ENCODE measurements at places on chromosomes 1 and 21. TPM values are rescaled to one million over a fixed set of nuclear protein-coding genes. Genes with fewer than 3 reads are reported as not detected.

The SPRR1B gene
- total RNA-seq, result 86.5 TPM

The SLC16A1 gene
- 167 TPM for total RNA-seq

The SLC45A1 gene
- total RNA-seq, result not detected

The PLEKHA6 gene
- 2.2 TPM for total RNA-seq

The C1orf87 gene
- total RNA-seq, result not detected

Data from nasal cavity respiratory epithelium epithelial cell of viscerocranial mucosa (primary cell).